ENCODE measurements at places on chromosomes 16 and 17.

- DNase-seq: no peak
These were observed 119.8 kb downstream of the CCT6B start for GRCh38 chr17:34841467-34841866.

DNA sequence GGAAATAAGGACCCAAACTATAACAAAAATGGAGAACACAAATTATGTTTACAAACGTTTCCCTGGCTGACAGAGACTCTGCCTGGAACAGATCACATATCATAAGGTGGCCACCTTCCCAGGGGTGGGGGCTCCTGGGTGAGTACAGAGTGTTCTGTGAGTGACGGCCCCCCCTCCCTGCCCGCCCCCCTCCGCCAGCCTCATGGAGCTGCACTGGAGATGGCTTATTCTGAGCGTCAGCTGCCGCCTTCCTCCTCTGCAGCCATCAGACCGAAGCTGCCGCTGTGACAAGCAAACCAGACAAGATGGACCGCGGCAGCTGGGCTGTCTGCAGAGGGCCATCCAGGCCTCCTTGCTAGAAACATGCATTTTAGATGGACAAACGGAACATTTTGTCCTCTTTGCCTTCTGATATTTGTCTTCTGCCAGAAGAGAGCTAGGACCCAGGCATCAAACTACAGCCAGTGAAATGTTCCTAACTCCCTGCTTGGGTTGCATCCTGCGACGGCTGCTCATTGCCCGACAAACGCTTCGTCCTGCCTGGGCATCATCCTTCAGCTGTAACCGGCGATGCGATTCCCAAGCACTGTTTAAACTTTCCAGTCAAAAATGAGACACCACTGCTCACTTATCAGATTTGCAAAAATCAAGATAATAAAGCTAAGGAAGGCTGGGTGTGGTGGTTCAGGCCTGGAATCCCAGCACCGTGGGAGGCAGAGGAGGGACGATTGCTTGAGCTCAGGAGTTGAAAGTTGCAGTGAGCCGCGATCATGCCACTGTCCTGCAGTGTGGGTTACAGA is 15.3 kb upstream of the RPTOR start:
- DNase-seq: no peak

- no peak for DNase-seq
These were observed 46.9 kb upstream of the NKD1 start for GRCh38 chr16:50501251-50501650.

DNA sequence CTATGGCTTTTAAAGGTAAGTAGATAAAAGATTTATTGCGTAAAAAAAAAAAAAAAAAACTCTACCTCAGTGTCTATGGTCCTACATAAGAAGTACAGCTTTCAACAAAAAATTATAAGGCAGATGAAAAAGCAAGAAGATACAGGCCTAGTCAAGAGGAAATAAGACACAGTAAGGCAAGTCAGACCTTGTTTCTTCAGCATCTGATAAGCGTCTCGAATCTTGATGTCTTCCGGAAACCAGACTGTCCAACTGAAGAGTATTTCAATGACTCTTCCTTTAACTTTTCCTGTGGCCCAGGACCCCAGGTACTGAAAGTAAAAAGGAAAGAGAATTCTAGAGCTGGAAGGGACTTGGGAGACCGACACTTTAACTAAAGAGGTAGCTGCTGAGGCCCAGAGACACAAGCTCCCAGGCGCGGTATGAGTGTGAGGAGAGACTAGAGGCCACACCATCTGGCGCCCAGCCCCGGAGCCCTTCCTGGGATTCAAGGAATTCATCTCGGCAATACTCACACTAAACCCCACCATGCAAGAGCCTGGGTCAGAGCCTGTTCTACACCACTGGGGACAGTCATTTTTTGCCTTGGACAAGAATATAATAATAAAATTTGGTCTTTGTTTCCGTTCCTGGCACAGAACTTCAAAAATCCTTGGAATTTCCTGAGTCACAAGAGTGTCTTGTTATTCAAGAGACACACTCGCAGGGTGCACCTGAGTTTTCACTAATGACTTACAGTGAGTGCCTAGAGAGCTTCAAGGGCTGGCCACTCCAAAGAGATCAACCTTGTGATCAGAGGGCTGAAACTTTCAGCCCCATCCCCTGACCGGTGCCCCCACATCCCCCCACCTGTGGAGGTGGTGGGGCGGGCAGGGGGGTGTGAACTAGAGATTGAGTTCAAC is 18.6 kb downstream of the GGA2 start:
- DNase-seq: no peak

DNA sequence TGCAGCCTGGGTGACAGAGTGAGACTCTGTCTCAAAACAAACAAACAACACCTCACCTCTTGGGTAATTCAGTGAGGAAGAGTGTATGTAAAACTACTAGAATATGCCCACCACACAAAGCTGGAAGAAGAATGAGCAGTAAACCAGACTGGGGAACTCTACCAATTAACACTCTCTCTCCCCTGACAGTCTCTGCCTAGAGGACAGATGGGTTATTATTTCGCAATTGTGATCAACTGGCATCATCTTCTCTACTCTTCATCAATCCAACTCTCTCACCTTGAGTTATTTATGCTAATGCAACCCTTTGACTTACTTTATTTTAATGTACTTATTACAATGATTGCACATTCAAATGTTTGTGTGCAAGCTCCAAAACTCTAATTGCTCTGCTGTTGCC is 205.6 kb downstream of the XYLT1 start:
- DNase-seq: no peak
